ENCODE measurements at places on chromosomes 6 and 20.

GRCh38 chr6:25578538-25578937, 73.5 kb upstream of the SCGN start:
- no peak for DNase-seq

GRCh38 chr6:92945799-92946198, 473.6 kb downstream of the EPHA7 start:
- DNase-seq = no peak

DNA sequence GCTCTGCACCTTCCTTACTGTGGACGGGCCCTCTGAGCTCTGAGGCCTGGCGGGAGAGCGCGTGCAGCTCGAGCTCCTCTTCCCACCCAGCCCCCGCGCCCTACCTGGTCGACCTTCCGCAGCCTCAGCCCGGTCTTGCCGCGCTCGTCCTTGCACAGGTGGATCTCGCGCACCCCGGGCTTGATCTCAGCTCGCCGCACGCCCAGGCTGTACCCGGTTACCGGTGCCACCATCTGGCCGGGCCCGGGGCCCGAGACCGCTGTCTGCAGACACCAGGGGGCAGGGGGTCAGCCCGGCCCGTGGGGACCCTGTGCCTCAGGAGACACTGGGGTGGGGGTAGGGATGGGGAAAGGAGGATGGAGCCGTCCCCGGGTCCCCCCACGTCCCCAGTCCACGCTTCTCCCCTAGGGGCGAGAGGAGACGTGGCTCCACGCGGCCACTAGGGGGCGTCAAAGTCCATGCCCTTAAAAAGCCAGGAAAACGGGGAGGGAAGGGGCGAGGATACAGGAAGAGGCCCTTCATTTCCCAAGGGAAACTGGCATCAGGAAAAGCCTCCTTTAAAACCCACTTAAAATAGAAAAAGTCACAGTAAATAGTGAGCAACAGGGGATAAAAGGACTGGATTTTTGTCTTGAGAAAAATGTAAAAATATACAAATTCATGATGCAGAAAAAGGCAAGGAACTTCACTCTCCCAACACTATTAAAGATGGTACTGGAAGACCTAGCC, 15.5 kb downstream of the SDCBP2 start:
- DNase-seq = peak; percentile 44

DNA sequence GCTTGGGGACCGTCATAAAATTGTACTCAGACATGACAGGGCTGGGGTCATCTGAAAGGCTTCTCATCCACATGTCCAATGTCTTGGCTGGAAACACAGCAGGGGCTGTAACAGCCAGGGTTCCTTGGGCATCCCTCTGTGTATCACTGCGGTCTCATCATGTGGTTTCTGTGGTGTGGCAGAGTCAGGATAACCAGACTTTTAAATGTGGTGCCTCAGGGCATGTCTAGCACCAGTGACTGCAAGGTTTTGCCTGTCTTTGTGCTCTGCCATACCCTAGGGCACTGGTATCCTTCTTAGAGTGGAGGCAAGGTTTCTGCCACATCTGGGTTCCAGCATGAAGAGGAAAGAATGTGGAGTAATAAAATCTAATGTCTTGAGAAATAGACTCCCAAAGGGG, 124.2 kb downstream of the PLEKHG1 start:
- no peak for DNase-seq

- DNase-seq = peak; percentile 63
Measured at GRCh38 chr6:89368107-89368506, 15.6 kb upstream of the UBE2J1 start.

GRCh38 chr6:148890652-148891404, 144.0 kb downstream of the UST start:
- DNase-seq = no peak

- no peak for DNase-seq
Measured at GRCh38 chr6:149278997-149279396, 38.5 kb upstream of the TAB2 start.

DNA sequence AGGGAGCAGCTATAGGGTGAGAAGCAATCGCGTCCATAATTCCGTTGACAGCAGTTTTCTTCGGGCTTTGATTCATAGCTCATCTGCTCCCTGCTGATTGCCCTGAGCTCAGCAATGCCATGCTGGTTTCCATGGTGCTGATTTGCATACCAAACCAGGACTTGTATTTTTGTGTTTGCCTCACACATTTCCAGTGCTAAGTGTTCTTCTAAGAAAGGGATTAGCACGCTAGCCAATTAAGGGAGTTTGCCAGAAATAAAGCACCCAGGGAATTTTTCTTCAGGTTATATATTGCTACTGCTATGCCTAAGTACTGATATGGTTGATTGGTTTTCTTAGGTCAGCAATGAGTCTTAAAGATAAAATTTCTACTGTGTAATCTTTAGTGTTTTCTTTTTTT, 177.6 kb downstream of the PLCB1 start:
- DNase-seq = no peak

DNA sequence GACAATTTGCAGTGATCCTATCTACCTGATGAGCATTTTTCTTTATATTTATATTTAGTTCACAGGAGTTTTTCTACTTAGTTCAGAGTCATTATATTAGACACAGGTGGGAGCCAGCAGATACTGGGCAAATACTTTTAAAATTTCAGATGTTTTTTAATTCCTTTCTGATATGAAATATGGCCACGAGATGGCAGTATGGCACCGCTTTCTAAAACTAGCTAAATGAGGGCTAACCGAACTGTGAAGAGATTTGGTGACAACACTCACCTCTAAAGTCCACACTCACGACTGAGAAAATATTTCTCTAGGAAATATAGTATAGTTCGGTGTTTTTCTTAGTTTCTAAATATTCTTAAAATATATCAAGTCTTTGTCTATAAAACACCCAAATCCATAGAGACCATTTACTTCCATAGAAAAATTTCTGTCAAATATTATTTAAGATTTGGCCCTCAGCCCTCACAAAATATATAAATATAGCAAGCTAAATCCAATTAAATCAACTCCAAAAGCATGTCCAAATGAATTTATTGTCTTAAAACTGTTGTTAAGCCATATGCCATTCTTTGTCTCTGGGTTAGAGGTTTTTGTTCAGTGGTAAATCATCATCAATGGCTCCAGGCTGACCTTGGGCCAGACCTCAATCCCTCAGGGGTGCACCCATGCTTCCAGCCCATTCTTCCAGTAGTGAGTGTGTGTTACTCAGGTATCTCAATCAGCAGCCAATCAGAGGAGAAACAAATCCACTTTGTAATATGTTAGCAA, 63.6 kb downstream of the HUS1B start:
- DNase-seq = peak; percentile 34

GRCh38 chr6:163369141-163369540, 45.4 kb upstream of the QKI start:
- DNase-seq = no peak

DNA sequence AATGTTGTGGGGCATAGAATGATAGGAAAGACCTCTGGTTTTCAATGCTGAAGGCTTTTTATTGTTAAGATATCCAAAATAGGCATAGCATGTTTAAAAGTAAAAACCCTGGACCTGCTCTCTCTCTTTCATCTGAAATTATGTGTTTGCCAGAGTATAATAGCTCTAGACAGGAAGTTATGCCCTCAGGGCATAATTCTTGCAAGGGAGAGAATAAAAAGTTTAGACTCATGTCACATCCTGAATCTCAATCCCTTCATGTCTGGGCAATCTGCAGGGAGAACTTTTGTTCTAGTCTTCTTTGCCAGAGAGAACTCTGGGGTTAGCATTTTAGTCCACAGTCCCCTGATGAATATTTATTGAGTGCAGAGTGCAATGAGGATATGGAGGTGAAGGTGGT, 297.3 kb upstream of the FLRT3 start:
- no peak for DNase-seq

DNA sequence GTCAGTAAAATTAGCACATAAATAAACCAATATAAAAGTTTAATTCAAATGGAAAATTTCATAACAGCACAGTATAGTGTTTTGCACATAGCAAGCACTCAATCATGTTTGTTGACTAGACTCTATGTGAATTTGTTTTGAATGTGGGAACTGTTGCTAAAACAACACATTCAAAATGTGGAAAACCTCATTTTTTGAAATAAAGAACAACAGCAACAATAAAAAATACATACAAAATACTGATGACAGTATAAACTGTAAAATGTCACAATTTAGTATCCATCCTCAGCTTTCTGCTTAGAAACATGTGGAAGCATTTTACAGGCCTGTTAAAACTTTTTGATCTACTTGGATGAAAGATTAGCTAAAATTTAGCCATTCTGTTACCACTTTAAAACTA, 47.4 kb downstream of the HDAC2 start:
- DNase-seq = no peak

DNA sequence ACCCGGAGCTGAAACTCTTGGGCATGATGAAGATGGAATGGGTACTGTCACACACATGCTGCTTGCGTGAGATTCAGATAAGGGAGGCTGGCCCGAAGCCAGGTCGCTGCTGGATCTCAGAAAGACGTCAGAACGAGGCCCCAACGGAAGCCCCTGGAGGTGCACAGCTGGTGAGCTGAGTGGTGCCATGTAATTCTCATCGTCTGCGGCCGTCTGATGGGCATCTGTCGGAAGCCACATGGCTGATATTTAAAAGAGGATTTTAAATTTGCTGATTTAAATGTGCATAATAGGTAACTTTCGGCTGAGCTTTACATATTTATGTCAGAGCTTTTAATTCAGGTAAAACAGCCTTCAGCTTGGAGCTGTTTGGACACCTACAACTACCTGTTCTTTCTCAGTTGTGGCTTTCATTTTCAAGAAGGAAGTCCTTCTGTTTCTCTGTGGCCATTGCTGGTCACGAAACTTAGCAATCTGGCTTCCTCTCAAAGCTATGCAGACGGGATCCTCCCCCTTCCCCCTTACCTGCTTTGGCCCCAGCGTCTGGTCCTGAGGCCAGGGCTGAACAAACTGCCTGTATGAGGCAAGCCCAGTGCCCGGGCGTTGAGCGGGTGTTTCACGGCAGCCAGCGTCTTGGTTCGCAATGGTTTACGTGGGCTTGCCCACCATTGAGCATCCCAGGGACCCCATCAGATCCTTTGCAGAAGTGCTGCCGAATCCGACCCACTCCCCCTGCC, 9.2 kb downstream of the SLCO4A1 start:
- DNase-seq = peak; percentile 36

- no peak for DNase-seq
Measured at GRCh38 chr6:89258912-89259311, 41.8 kb upstream of the GABRR1 start.

- DNase-seq = no peak
Measured at GRCh38 chr20:24909086-24909780, 39.8 kb upstream of the CST7 start.

DNA sequence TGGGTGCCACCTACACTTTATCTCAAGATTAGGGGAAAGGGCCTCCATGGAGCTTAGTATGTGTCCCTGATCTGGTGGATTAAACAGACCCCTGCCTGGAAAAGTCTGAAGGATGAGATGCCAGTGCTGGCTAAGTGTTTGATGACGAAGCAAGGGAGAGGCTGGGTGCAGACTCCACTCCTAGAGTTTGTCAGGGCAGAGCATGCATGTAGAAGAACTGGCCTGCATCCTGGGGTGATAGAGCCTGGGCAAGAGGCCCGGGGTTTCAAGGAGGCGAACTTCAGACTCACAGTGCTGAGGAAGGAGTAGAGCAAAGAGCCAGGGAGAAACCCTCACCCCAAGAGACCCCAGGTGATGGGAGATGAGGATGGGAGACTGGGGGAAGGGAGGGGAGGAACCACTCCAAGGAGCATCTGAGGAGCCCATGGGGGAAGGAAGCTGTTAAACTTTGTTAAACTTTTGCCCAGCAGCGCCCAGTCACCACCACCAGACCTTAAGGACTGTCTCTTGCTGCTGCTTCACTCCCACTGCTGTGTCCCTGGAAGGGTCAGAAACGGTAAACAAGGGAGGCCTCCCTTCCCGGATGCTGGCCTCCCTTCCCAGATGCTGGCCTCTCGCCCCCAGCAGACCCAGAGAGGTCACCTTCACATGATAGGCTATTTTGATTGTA, 61.6 kb downstream of the RPRD1B start:
- DNase-seq = peak; percentile 6

DNA sequence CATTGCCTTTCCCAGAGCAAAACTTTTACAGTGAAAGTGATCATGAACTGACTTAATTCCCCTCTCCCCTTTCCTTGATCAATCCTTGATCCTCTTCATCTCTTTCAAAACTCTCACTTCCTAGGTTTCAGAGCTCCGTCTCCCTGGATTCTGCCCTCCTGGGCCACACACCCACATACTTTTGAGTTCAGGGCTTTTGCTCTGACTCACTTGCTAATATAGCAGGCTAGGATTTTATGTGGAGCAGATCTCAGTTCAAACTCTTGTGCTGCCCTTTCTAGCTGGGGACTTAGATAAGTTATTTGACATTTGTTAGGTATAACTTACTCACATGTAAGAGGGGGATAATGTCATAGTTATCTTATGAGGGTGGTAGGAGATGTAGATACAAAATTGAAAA, 109.1 kb upstream of the MLIP start:
- no peak for DNase-seq

GRCh38 chr6:31407699-31408098, 4.3 kb downstream of the MICA start:
- peak; percentile 8 for DNase-seq

DNA sequence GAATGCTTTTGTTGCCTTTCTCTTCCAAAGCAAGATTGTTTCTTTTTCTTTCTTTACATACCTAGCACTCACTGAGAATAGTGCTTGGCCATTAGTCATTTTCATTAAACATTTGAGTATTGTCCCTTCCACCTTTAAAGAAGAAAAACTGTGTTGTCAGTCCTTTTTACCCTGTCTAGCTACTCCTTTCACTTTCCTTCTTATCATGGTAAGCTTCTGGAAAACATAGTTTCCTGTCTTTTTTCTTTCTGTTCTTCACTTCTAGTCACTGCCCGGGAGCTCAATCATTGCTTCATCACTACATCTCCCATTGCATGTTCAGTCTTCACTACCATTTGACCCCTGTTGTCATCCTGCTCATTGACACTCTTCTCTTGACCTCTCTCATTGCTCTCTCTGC, 12.1 kb downstream of the VAPB start:
- no peak for DNase-seq

DNA sequence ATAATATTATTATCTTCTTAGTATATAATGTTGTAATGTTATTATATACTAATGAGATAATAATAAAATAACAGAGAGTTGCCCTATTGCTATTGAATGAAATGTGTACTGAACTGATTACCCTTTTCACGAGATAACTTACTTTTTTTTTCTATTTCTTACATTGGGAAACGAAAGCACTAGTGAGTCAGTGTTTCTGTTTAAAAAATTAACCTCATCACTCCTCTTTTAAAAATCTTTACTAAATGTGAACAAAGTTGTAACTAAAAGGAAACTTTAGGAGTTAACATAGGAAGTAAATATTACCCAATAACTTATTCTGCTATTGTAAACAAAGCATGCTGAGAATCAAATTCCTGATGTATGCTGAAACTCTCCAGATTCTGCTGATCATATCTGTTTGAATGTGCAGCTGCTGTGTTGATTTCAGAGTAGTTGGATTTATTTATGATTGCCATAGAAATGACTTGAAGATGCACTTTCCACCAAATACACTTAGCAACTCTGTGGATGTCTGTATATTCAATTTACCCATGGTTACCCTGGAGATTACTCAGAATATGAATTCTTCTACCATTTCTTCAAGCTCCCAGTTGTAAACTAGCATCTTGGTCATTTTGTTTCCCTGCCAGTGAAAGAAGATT, 523.4 kb downstream of the TENT5A start:
- DNase-seq = no peak
